Colonic mucosa (tissue), 4 donors: ENCODE measurements at places on chromosomes 3 and 15. TPM values are rescaled to one million over a fixed set of nuclear protein-coding genes. Genes with fewer than 3 reads are reported as not detected.

Gene LYZL4
- total RNA-seq, result not detected

Gene TLR9
- 0.27 TPM for total RNA-seq

Gene CHDH
- 41.5 TPM for total RNA-seq

GRCh38 chr15:67945951-67946700 lies 106.3 kb upstream of the RNU6-1 start:
- DNase-seq, result no peak

GRCh38 chr15:92661069-92661468 lies 5.5 kb upstream of the FAM174B start:
- DNase-seq, result no peak

DNA sequence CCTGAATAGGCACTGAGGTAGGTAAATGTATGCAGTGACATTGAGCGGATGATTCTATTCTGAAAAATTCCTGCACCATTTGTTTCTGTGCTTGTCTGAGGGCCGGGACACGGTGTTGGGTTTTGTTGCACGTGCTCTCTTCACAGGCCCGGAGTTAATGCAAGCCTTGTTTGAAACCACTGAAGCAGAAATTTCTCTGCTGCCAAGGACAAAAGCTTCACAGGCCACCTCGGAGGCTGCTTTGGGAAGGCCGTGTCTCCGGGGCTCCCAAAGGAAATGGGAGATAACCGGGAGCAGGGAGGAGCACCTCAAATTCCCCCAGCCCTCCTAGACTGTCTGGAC lies 179.4 kb downstream of the OPA1 start:
- no peak for DNase-seq

DNA sequence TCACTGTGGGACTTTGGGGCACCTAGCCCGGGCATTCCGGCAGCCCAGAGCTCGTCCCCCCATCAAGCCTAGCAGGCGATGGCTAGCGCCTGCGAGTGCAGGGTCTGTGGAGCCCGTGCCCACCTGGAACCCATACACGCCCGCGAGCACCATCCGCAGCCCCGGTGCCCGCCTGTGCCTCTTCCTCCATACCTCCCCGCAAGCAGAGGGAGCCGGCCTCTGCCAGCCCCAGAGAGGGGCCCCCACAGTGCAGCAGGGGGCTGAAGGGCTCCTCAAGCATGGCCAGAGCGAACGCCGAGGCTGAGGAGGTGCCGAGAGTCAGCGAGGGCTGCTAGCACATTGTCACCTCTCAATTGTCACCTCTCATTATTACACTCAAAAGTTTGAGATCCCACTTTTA lies 167.8 kb upstream of the EPHA6 start:
- no peak for DNase-seq

GRCh38 chr3:77707281-77707680 lies 667.4 kb downstream of the ROBO2 start:
- DNase-seq, result no peak

DNA sequence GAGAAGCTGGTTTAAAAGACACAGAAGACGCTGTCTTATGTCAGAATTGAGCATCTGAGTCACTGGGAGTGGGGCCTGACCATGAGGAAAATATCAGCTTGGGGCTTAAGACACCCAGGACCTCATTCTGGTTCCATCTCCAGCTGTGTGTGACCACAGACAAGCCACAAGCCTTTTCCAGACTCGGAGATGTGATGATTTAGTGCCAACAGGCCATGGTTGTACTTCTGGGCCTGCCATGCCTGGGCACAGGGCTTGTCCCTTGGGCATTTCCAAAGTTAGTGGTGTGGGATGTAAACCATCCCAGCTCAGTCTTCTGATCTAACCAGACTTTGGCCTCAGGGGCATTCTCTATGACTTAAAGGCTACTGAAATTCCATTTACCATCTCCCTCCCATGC lies 269.8 kb downstream of the RYR3 start:
- no peak for DNase-seq

- peak; percentile 83 for DNase-seq
Observed at GRCh38 chr15:57591822-57592367, at the start of gene MYZAP. MYZAP (plus strand) TSS chr15:57591904; CDS start chr15:57592035, 131 bp downstream.

DNA sequence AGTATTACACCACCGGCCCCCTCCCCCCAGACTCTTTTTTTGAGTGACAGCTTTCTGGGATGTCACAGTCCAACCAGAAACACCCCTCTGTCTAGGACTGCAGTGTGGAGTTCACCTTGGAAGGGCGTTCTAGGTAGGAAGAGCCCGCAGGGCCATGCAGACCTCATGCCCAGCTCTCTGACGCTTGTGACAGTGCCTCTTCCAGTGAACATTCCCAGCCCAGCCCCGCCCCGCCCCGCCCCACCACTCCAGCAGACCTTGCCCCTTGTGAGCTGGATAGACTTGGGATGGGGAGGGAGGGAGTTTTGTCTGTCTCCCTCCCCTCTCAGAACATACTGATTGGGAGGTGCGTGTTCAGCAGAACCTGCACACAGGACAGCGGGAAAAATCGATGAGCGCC lies 63.6 kb downstream of the AAGAB start:
- no peak for DNase-seq

GRCh38 chr3:192915304-192915703 lies 2.4 kb downstream of the MB21D2 start:
- no peak for DNase-seq

GRCh38 chr3:107643038-107643883 lies 120.5 kb downstream of the BBX start:
- DNase-seq, result no peak

- DNase-seq, result no peak
Observed at GRCh38 chr3:146020969-146021368, 140.0 kb downstream of the PLOD2 start.

DNA sequence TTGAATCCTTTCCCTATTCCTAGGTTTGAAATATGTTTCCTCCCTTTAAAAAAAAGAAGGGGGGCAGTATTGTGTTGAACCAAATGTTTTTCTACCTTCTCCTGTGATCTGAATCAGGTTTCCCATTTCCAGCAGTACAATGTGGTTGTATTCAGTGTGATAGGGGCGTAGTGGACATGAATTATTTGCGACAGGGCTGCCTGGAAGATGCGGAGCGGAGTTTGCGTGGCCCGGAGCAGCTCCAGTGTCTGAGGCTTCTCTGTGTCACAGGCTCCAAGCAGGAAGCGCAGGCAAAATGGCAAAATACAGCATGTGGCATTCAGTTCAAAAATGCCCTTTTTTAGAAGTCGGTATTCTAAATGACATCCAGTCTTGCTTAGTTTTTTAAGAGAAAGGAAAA lies 154.4 kb downstream of the PGPEP1L start:
- DNase-seq, result peak; percentile 95
